ENCODE measurements at places on chromosomes 5 and 9.

GRCh38 chr5:61440596-61440995 is 108.5 kb downstream of the ZSWIM6 start:
- DNase-seq = no peak

DNA sequence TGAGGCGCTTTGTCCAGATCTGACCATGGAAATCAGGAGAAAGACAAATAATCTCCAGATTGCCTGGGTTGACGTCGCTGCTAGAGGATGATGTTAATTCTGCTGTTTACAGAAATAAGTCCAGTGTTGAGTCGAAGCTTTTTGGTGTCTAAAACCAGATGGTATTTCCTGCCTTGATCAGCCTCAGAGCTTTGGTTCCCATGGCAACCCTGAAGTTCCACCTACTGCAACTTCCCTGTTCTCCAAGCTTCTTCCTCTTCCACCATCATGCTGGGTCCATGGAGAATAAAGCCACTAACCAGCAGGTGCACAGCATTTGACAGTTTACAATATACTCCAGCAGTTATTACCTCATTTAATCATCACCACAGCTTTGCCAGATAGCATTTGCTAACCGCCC is 18.0 kb upstream of the GABBR2 start:
- DNase-seq = no peak

DNA sequence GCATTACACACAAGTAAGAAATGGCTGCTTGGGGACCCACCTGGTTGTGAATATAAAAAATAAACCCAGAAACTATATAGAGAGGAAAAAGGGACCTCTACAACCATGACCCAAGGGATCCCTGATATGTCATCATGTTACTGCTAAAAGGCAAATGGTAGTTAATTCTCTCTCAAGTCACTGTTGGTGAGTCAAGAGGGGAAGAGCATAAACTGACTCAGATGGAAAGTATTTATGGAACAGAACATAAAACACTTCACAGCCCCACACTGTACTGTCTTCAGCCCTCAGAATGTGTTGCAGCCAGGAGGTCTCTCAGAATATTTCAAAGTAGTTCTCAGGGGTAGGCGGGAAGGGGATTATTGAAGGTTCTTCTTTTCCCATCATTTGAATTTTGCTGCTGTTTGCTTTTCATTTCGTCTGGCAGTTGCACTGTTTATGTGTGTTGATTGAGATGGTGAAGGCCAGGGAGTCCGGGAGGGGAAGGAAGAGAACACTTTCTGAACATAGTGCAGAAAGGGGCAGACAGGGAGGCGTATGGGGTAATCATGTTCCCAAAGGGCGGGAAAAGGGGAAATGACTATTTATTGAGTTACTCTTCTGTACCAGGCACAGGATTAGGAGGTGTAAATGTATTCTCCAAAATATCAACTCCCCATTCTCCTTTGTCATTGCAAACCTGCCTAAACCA is 85.5 kb downstream of the TEK start:
- no peak for DNase-seq

DNA sequence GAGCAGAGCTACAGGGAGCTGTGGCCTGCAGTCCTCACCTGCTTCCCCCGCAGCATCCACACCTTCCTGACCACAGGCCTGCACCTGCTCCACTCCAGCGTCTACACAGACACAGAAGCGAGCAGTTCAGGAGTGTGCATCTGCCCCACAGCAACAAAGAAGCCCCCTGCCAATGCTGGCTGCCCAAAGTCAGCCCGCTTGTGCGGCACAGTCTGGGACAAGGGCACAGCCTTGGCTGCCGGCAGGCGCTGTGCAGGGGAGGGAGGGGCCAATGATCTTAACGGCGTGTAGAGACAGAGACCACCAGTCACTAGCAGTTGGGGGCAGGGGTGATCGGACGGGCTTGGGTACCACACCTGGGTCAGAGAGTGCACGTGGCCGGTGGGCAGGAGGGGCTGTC is 6.6 kb downstream of the BRD9 start:
- DNase-seq = no peak

- DNase-seq = no peak
Measured at GRCh38 chr9:105502276-105502675, 54.4 kb downstream of the FSD1L start.
